ENCODE measurements at places on chromosomes 1 and 21.

GRCh38 chr1:39940253-39940652 is 14.7 kb upstream of the MFSD2A start:
- no peak overlapping the region for H3K4me3 ChIP-seq
- H3K27me3 ChIP-seq, result no peaks in the 10 kb centered on the region
- DNase-seq, result no peak
- no peaks in the 10 kb centered on the region for H3K36me3 ChIP-seq

GRCh38 chr1:163191301-163191700 is 11.4 kb downstream of the RGS5 start:
- H3K27ac ChIP-seq, result no peak overlapping the region
- H3K4me3 ChIP-seq, result no peak overlapping the region
- DNase-seq, result no peak
- no peaks in the 10 kb centered on the region for H3K36me3 ChIP-seq

DNA sequence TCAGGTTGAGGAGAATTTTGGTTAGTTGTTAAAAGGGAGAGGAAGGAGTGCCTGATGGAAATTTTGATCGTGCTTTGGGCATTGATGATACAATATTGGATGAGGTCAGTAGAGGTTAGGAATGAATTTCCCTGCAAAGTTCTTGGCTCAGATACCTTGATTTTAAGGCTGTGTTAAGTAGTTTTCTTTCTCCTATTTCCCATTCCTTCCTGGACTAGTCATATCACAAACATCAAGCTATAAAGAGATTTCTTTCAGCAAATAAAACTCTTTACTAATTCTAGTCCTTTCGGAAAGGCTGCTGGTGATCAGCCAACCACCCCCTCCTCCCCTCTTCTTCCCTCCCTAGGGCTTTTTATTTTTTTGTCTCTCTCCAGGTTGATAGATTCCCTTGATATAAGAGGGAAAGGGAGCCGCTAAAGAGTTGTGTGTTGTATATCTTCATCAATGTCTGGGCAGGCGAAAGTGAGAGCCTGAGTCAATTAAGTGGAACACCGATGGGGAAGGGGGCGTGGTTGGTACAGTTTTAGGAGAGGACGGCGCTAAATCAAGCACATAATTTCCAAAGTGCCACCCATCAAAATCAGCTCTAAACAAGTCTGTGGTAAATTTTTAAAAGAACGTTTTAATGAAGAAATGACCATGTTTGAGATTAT is 100.1 kb upstream of the PLXNA2 start:
- no peak overlapping the region for H3K4me3 ChIP-seq
- no peaks in the 10 kb centered on the region for H3K36me3 ChIP-seq

DNA sequence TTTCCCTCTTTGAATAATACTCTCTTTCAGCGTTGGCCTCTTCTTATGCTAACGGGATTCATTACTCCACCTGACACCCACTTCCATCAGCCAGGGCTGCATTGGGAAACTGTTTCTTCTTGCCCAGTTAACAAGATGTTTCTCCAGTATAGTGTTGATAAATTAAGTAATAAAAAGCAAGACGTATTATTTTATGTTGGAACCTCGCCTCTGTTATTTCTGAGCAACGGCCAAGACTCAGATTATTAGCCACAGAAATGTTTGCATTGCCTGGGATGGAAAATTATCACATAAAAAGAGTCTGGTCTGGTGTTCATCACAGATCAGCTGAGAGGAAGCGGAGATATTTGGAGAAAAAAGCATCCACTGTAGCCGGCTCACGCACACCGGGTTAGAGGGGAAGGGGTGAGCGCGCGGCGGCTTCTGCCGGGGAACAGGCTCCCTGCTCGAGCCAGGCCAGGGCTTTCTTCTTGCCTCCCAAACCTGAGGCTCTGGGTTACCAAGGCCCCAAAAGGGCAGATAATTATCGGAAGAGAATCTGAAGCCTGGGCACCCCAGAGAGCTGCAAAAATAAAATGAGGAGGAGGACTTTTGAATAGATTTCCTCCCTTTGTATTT is 189.5 kb downstream of the PRDM16 start:
- H3K36me3 ChIP-seq, result no peaks in the 10 kb centered on the region
- DNase-seq, result no peak
- H3K27ac ChIP-seq, result no peak overlapping the region
- peaks cover 16% of the 10 kb centered on the region for H3K27me3 ChIP-seq
- H3K4me1 ChIP-seq, result no peaks in the 10 kb centered on the region
- no peak overlapping the region for H3K4me3 ChIP-seq

- peaks cover 15% of the 10 kb centered on the region for H3K4me1 ChIP-seq
- peaks cover 23% of the 10 kb centered on the region for H3K36me3 ChIP-seq
- H3K27ac ChIP-seq, result no peak overlapping the region
- H3K4me3 ChIP-seq, result no peak overlapping the region
- no peak for DNase-seq
These were observed 57.8 kb downstream of the ZMYM4 start for GRCh38 chr1:35326246-35326866.

DNA sequence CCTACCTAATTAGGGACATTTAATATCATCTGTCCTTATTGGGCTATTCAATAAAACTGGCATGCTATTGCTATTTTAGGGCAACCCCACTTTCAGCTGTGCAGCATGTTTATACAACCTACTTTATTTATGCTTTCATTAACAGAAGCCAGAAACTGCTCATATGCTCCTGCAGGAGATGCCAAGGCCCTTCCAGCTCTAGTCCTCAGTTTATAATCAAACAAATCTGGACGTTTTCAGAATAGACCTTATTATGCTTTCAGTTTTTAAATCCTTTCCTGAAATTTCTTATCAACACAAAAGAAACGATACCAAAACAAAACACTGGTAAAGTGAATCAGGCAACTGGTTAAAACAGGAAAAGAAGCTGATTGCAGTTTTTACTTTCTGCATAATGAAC is 53.2 kb downstream of the PTGS2 start:
- no peaks in the 10 kb centered on the region for H3K36me3 ChIP-seq
- no peak for DNase-seq
- H3K27ac ChIP-seq, result no peak overlapping the region
- peaks cover 12% of the 10 kb centered on the region for H3K27me3 ChIP-seq
- no peaks in the 10 kb centered on the region for H3K4me1 ChIP-seq

DNA sequence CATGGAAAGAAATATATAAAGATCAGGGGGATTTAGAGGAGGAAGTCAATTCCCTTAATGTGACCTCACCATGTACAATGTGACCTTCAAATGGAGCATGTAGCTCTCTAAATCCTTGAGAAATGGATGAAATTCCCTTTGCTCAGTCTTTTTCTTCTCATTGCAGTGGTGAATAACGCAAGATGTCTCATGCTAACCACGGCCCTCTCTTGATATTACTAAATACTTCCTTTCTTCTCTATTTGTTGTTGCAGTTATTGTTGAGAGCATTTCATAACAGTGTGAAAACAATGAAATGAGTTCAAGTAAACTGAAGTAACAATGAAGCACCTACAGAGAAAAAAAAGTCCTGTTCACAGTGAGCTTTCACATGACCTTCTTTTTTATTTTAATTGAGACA is 55.6 kb downstream of the ZNF281 start:
- H3K4me3 ChIP-seq, result no peak overlapping the region
- H3K36me3 ChIP-seq, result no peaks in the 10 kb centered on the region
- H3K27me3 ChIP-seq, result no peaks in the 10 kb centered on the region
- peaks cover 37% of the 10 kb centered on the region for H3K4me1 ChIP-seq
- DNase-seq, result no peak

GRCh38 chr1:49694251-49694827 is 329.4 kb downstream of the AGBL4 start:
- no peaks in the 10 kb centered on the region for H3K36me3 ChIP-seq
- H3K27ac ChIP-seq, result no peak overlapping the region
- no peak for DNase-seq

DNA sequence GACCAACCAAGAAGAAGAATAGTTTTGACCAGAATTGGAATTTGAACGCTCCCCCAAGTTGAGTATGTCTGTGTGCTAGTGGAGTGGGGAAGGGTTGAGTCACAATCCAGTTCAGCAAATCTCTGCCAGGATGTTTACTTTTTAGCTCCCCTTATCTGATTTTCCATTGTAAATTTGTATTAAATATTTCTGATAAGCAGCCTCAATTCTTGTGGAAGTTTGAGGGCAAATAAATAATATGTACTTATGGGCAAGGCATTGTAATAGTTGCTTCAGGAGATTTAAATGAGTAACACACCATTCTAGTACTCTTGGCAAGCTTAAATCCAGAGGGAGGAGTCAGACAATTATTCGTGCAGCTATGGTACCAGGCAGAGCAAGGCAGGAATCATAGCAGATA is 14.4 kb downstream of the CXADR start:
- no peak for DNase-seq
- no peaks in the 10 kb centered on the region for H3K36me3 ChIP-seq
- H3K4me1 ChIP-seq, result no peaks in the 10 kb centered on the region
- no peak overlapping the region for H3K27ac ChIP-seq

DNA sequence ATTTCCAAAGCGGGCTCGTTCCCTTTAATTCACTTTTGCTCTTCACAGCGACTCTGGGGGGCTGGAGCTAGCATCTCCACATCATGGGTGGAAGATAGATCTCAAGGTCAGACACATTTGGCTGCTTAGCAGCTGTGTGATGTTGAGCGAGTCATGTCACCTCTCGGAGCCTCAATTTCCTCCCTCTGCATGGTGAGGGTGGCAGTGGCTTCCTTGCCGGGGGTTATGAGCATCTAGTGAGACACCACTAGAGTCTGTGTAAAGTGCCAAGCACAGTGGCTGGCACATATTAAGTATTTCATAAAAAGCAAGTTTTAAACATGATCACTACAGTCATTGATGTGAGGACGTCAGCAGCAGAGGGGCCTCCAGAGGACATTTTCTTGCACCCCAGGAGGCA is 16.9 kb upstream of the ECE1 start:
- peaks cover 39% of the 10 kb centered on the region for H3K36me3 ChIP-seq
- no peak for DNase-seq
- H3K27me3 ChIP-seq, result no peaks in the 10 kb centered on the region
- H3K27ac ChIP-seq, result peak overlapping the region; percentile 77
- peaks cover 75% of the 10 kb centered on the region for H3K4me1 ChIP-seq

DNA sequence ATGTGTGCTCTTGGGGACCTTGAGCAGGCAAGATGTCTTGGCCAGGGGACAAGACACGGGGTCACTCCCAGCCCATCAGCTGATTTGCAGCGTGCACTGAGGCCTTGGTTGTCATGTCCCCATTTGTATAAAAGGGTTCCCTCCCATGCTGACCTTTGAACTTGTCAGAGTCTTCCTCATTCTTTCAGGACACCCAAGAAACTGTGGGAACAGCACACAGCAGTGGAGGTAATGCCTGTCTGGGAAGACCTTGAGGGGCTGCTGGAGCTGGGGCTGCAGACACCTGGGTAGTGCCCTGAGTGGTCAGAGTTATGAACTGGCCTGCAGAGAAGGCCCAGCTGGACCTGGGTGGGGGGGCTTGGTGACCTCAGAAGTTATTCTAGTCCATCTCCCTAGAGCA is 46.4 kb downstream of the FAAH start:
- H3K4me1 ChIP-seq, result peaks cover 9% of the 10 kb centered on the region
- no peaks in the 10 kb centered on the region for H3K36me3 ChIP-seq
- H3K27ac ChIP-seq, result no peak overlapping the region
- peaks cover 6% of the 10 kb centered on the region for H3K27me3 ChIP-seq
